ENCODE measurements at places on chromosomes 5 and 9.
A peak's percentile ranks its signal among the peaks of the same experiment; 100 is the strongest.

DNA sequence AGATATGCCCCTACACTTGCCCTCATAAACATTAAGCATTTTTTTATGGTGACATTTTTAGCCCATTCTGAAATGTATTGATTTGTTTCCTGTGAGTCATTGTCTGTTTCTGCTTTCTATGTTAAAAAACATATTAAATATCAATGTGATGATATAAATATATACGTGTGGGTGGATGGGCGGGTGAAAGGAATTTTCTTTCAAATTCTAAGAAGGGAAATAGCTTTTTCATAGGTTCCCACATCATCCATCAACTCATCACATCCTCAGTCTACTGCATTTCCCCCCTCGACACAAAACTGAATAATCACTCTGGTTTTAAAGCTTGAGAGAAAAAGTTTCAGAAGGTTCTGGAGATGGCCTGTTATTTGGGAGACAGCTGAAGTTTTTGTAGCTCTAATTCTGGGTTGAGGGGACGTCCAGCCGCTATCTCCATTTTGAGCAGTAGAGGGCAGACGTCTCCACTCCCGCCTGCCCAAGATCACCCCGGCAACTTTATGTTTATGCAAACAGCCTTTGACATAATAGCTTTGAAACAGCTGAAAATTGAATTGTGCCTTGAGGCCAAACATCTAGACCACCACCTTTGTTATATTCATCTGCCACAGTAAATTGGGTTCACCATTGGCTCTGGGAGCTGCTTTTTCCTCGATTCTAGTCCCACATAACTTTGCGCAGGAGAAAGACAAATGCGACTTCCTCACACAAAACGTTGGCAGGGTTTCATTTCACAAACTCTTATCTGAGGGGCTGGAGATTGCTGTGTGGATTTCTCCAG, 216.2 kb upstream of the CLINT1 start:
- DNase-seq, result peak; percentile 1

DNA sequence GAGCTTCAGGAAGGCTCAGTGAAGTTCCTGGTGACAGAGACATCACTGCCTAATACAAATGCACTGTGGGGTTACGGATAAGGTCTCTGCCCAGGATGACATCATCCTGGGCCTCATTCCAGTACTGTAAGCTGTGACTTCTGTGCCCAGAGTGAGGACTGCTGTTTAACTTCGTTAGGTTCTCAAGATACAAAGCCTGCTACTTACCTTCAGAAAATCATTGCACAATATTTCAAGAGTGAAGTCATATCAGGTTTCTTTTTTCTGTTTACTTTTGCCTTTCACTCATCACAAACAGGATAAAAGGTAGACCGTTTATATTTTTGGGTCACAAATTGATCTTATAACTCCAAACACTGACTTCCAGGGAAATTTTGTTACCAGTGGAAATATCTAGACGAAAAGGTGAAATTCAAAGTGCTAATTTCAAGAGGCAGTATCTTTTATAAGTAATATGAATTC, 241.2 kb downstream of the PIK3R1 start:
- DNase-seq, result no peak

GRCh38 chr5:113546703-113547183, 33.2 kb downstream of the YTHDC2 start:
- no peak for DNase-seq

DNA sequence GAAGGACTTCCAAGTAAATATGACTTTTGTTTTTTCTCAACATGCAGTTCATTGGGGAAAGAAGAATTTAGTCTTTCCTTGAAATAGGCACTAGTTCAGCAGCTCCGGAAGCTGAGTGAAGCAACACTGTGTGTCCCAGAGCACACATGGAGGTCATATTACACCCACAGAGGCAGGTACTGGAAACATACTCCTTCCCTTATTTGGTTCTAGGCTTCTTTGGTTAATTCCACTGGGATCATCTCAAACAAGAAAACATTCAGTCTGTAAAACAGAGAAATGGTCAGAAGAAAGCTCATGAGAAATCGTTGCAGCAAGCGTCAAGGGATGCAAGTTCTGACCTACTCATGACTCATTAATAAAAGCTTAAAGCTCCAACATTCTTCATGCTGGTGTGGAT, 175.1 kb upstream of the PCSK5 start:
- no peak for DNase-seq

GRCh38 chr9:127778280-127779135, at the start of gene SH2D3C:
SH2D3C (minus strand) TSS chr9:127778666; CDS start chr9:127778627, 39 bp downstream.
- DNase-seq, result no peak

GRCh38 chr9:123235448-123235847, 32.9 kb downstream of the STRBP start:
- DNase-seq, result no peak

- no peak for DNase-seq
Measured at GRCh38 chr9:86636519-86636918, 282.3 kb upstream of the TUT7 start.

DNA sequence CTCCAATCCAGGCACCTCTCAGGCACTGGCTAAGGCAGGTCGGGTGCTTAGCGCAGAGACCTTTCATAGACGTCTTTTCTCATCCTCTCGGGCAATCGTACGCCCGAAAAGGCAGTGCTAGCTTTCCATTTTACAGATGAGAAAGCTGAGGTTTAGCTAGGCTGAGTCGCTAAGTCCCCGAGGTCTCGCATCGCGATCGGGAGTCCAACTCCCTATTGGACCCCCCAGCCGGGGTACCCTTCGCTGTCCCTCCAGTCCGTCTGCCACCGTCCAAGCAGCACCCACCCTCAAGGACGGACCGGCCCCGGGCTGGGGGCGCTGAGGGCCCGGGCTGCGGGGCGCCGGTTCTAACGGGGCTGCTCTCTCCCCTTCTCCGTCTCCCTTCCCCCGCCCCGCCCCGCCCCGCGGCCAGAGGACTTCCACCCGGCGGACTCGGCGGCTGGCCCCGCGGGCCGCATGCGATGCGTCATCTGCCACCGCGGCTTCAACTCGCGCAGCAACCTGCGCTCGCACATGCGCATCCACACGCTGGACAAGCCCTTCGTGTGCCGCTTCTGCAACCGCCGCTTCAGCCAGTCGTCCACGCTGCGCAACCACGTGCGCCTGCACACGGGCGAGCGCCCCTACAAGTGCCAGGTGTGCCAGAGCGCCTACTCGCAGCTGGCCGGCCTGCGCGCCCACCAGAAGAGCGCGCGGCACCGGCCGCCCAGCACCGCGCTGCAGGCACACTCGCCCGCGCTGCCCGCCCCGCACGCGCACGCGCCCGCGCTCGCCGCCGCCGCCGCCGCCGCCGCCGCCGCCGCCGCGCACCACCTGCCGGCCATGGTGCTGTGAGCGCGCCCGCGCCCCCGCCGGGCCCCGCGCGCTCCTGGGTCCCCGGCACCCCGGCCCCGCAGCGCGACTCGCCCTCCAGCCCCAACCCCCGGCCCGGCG, 12.5 kb upstream of the EXOSC2 start:
- peak; percentile 27 for DNase-seq

DNA sequence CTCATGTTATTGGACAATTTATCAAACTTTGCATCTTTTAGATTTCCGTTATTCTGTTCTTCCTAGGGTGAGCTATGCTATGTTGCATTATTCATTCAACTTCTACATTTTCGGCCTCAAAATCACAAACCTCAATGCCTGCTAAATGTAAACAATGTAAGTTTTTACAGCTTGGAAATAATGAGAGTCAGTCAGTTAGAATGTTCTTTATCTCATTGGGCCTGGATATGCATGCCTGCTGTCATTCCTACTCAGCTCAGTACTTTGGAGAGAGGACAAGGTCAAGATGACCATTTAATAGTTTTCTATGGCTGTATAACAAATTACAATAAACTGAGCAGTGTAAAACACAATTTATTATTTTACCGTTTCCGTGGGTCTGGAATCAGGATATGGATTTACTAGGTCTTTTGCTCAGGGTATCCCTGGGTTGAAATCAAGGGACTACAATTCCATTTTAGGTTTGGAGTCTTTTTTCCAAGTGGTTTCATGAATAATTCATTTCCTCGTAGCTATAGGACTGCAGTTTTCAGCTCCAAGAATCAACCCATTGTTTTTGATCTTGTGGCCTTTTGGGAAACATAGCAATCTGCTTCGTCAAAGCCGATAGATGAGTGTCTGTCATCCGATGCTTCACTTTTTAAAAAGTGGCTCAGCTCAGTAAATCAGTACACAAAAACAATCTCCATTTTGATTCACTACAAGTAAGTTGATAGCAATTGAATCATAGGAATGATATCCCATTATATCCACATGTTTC, 1143.2 kb upstream of the CDH6 start:
- DNase-seq, result no peak

DNA sequence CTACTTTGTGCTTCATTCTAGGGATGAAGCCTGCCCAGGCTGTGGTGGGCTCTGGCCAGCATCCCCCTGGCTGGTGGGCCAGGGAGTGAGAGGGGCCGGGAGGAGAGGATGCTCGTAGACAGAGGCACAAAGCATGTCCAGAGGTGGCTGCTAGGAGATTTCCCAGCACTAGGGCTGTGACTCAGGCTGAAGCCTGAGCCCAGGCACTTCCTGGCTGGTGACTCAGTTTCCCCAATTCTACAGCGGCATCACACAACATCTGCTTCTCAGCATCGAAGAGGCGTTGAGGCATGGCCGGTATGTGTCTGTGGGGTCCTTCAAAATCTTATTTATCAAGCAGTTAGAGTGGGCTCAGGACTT, 55.6 kb downstream of the DUSP1 start:
- no peak for DNase-seq

DNA sequence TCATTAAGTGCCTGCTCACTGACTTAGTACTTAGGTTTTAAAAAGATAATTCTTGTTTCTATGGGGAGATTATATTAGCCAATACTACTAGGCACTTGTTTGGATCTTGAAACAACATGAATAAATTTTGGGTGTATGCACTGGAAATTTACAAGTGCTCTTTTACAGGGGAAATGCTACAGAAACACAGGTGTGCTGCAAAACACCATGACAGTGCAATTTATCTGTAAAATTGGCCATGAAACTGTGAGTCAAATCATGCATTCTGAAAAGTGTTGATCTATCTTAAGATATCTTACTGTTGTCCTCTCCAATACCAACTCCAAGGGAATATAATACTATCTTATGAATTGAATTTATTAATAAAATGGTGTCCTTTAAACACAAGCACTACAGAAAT, 12.1 kb upstream of the PCDHB1 start:
- no peak for DNase-seq

DNA sequence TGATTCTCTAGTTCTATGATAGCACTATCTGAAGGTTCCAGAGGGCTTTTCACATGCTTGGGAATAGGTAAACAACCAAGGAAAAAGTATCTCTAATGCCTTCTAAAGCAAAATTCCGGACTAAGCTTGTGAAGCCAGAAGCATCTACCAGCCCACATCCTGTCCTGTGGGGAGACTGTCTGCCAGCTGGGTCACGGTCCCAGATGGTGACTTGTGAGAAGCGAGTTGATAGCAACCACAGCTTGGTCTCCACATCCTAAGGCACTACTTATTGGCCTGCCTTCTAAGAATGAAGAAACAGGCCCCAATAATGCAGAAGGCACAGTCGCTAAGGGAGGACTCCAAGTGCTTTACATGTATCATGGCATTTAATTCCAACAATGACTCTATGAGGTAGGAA, 184.1 kb upstream of the ADRA1B start:
- DNase-seq, result no peak

Data from stimulated activated CD8-positive, alpha-beta memory T cell treated with anti-CD3 and anti-CD28 coated beads, Interleukin-7, amount 100 ng/mL, for 24 hours (primary cell).